AG04449 (cell line): ENCODE measurements at places on chromosomes 6 and 20.

- DNase-seq: no peak
Measured at GRCh38 chr6:8579372-8579771, 144.0 kb upstream of the SLC35B3 start.

DNA sequence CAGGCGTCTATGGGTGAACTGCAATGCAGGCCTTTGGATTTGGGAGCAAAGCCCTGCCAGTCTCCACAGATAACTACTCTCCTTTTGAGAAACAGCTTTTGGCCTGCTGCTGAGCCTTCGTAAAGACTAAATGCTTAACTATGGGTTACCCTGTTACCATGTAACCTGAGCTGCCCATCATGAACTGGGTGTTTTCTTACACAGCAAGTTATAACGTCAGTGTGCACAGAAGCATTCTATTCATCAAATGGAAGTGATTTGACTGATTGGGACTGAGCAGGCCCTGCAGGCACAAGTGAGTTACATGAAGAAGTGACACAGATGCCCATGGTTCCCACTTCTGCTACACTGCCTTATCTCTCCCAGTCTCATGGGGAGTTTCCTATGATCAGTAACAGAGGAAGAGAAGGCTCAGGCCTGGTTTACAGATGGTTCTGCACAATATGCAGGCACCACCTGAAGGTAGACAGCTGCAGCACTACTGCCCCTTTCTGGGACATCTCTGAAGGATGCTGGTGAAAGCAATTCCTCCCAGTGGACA lies 319.1 kb downstream of the CD83 start:
- DNase-seq: no peak

- no peak for DNase-seq
Measured at GRCh38 chr6:119324718-119325117, 24.8 kb downstream of the MAN1A1 start.

DNA sequence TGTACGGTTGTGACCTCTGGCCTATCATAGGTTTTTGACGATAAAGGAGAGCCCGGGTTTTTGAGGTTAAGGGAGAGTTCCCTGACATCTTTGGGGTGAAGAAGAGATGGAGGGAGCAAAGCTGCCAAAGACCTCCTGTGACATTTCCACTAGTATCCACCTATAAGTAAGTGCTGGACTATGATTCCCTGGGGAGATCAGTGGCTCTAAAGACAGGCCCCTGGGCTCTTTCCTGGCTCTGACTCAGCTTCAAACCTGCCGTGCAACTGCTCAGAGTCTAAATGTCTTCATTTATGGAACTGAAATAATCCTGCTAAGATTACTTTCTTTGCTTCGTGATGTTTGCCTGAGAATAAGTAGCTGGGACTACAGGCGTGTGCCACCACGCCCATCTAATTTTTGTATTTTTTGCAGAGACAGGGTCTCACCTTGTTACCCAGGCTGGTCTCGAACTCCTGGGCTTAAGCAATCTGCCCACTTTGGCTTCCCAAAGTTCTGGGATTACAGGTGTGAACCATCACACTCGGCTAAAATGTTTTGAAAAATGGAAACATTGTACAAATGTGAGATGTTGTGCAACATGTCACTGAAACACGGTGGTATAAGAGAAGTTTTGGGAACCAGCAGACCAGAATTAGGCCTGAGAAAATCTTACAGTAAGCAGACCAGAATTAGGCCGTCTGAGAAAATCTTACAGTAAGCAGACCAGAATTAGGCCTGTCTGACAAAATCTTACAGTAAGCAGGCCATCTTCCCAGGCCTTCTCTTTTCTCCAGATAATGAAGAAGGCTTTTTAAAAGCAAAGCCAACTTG lies 1.1 kb upstream of the PAQR8 start:
- DNase-seq: no peak

DNA sequence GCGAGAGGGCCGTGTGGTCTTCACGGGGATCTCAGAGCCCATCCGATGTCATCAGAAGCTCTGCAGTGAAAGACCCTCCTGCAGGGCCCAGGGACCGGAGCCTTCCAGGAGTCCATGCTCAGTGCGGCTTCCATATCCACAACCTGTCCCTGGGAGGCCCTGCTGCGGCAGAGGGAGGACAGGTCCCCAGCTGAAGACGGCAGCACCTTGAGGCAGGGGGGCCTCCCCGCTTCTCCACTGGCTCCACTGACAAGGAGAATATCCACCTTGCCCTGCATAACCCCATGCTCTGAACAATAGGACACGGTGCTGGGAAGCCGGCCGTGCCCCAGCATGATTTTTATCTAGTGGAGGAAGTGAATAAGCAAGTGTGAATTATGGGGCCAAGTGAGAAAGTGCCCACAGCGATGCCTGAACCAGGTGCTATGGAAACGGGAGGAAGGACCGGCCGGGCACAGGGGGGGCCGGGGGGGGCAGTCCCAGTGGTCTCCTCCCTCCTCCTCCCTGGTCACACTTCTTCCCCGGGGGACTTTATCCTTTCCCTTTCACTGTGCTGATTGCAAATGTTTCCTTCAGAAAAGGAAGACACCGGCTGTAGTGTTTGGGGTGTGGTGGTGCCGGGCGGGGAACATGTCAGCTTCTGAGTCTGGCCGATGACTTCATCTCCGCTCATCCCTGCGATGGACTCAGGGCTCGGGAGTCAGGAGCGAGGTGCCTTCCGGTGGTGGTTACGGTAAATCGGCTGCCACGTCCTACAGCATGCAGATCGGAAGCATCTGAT lies 225.1 kb downstream of the ERMARD start:
- DNase-seq: no peak

DNA sequence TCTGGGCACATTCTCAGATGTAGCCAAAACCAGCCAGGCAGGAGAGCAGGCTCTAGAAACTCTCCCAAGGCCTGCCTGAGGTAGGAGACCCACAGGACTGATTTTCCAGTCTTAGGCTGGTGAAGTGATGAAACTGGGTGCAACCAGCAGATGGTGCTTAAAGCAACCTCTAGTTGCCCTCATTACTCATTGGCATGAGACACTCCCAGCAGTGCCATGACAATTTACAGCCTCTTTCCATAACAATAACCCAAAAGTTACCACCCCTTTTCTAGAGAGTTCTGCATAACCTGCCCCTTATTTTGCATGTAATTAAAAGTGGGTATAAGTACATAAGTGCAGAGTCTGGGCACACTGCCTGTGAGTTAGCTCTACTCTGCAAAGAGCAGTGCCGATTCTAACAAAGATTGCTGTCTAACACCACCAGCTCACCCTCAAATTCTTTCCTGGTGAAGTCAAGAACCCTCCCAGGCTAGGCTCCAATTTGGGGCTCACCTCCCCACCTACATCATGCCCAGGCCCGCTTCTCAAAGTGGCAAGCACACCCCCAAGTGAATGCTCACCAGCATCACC lies 14.4 kb upstream of the GPR6 start:
- DNase-seq: no peak

DNA sequence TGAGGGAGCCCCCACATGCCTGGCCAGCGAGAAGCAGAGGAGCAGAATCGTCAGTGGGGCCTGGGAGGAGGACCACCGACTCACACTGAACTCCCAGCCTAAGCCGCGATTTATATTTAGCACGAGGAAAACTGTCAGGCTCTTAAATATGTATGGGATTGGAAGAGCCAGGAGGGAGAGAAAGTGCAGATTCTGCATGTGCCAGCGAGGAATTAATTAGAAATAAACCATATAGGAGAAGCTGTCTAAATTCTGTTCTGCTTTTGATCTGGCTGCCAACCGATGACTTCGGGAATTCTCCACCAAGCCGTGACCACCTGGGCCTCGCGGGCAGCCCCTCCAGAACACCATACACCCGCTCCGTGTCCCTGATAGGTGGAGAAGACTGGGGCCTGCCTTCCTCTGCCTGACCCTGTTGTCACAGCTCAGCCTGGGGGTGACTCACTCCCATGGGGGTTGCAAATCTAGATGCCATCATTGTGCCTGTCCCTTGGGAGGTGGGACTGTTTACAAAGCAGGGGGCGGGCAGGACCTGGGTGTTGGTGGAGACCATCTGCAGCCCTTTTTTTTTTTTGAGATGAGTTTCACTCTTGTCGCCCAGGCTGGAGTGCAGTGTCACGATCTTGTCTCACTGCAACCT lies 91.1 kb upstream of the PMEPA1 start:
- DNase-seq: no peak
